ENCODE measurements at places on chromosomes 2 and 18.

DNA sequence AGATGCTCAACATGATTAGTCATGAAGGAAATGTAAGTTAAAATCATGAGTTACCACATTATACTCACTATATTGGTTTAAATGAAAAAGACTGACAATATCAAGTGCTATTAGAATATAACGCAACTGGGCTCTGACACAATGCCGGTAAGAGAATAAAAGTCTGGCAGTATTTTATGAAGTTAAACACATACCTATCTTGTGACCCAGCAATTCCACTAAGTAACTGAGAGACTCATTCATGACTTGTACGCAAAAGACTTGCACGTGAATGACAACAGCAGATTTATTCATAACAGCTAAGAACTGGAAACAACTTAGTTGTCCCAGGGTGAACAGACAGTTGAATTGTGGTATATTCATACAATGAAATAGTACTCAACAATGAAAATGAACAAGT is 342.1 kb downstream of the SLC4A3 start:
- DNase-seq, result peak; percentile 69

GRCh38 chr2:9973690-9974089 is 22.2 kb downstream of the GRHL1 start:
- DNase-seq, result no peak

GRCh38 chr2:63899639-63900038 is 57.9 kb downstream of the UGP2 start:
- DNase-seq, result no peak

- DNase-seq, result no peak
Measured at GRCh38 chr2:239612133-239612532, 211.3 kb upstream of the HDAC4 start.

GRCh38 chr2:106642679-106643078 is 155.5 kb downstream of the CD8B2 start:
- DNase-seq, result peak; percentile 90

GRCh38 chr2:64525317-64525613 is 1.1 kb downstream of the AFTPH start:
- peak; percentile 24 for DNase-seq

DNA sequence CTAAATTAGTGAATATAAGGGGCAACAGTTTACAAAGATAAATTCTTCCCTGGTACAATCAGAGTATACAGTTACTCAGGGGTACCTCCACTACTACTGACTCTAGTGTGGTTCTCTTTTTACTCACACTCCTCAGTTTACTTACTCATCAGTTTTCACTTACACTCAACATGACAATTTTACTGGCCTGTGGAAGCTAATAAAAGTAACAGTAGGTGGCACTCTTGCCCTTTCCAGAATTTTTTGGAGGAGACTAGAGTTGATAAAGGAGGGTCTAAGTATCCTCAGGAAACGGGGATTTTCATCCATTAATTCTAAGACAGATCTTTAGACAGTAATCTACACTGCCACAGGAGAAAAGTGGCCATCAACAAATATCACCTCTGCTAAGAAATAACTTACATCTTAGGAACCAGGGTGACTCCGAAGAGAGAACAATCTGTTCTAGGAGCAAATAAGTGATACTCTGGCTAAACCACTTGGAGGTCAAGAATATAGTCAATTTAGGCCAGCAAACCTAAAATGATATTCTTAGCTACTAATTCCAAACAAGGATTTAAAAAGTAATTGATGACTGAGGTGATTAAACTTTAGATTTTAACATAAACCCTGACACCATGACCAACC is 61.3 kb downstream of the ATL2 start:
- DNase-seq, result peak; percentile 61
